NCI-H2029 (cell line): ENCODE measurements at places on chromosomes 2 and 18.

DNA sequence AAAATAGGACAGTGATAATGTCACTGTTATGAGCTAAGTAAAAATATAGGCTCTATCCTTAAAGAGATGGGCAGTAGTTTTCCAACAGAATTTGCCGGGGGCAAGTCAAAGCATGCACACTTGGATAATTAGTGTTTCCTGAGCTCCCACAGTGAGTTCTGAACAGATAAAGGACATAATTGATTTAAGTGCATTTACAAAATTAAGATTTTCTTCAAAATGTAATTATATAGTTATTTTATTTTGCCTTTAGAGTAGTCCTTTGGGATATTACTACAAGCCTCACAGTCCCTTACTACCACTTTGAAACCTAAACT, 107.6 kb downstream of the RAPGEF4 start:
- DNase-seq = no peak

DNA sequence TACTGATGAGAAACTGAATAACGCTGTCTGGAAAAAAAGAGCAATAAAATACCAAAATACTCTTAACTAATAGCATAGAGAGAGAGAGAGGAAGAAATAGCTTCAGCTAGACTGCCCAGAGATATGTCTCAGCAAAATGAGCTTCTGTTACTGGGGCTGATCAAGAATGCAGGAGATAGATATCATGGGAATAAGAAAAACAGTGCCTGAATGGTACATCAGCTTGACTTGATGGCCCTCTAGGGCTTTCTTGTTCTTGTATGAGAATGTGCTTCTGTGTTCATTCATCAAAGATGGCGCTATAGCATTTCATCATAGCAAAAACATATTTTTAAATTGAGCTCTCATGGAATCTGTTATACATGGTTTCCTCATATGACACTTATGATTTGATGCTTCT, 151.2 kb downstream of the CALCRL start:
- no peak for DNase-seq

DNA sequence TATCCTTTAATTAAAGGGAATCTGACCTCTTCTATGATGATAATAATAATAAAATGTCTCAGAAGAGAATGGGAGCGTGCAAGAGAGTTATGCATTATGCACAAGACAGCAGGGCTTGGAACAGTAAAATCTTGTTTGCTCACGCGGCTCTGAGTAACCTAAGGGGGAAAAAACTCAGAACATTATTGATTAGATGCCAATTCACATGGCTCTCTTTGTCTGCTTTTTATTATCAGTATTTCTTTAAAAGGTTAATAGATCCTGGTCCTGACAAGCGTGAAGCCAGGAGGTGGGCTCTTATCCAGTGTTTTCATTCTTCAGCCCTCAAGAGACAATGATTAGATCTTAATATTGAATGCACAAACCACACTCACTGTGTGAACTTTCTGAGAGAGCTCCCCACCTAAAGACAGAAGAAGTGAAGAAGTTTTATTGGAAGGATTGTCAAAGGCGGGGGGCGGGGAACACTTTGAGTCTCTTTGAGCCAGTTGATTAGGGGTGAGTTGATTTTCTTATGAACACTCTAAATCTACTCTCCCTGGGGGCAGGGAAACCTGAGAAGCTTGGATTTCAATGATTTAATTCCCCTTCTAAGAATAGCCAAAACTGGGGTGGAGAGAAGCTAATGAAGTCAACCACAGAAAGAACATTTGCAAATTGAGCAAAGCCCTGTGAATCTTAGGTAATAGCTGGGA, 127.5 kb upstream of the CTAGE1 start:
- DNase-seq = no peak

DNA sequence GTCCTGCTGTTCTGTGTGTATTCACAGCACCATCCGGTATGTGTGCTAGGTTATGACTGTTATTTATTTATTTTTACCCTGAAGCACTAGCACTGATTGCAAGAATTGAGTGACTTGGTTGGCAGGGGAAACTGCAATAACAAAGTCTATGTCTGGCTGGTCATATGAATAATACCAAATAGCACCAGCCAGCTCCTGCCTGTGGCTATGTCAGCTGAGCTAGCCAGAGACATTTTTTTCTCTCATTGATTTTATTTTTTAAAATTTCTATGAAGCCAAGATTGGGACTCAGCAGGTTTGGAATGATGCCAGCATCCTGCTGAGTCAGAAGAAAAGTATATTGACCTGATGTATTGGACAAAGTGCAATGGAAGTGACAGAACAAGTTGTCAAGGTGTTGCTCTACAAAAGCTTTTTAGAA, 188.5 kb upstream of the CDH2 start:
- DNase-seq = no peak

DNA sequence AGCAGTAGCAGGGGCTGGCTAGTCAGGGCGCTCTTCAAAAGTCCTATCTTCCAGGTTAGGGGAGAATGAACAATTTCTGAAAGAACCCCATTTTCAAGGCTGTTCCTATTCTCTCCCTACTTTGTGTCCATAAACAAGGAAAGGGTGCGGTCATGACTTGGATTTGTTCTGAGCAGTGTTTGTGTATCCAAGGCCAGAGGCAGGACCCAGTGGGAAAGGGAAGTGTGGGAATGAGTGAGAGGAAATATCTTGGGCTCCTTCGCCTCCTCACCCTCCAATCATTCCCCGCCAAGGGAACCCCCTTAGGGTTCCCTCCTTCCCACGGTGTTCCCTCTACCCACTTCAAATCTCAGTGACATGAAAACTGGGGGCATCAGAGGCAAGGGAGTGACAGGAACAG, 25.5 kb upstream of the SPTBN1 start:
- no peak for DNase-seq

- peak; percentile 1 for DNase-seq
These were observed 79.0 kb downstream of the SLC66A3 start for GRCh38 chr2:11234309-11234708.

GRCh38 chr2:166091439-166091838, 36.4 kb downstream of the SCN1A start:
- DNase-seq = no peak

- DNase-seq = no peak
These were observed 41.9 kb upstream of the SCN9A start for GRCh38 chr2:166417669-166418068.

DNA sequence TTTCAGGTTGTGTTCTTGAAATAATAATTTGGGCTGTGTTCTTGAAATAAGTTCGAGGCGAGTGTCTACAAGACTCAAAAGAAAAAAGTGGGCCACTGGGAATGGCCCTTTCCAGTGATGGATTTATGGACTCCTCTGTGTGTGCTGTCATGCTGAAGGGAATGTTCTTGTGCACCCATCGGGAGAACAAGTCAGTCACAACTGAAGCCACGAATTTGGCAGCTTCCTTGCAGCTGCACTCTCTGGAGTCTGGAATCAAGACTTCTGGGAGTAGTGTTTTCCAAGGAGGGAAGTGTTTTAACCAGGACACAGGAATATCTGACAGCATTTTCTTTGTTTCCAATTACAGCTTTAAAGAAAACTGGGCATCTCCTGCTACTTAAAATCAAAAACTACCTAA, 620 bp downstream of the SLC14A1 start:
- no peak for DNase-seq

GRCh38 chr2:51880153-51880552, 848.2 kb upstream of the NRXN1 start:
- no peak for DNase-seq

DNA sequence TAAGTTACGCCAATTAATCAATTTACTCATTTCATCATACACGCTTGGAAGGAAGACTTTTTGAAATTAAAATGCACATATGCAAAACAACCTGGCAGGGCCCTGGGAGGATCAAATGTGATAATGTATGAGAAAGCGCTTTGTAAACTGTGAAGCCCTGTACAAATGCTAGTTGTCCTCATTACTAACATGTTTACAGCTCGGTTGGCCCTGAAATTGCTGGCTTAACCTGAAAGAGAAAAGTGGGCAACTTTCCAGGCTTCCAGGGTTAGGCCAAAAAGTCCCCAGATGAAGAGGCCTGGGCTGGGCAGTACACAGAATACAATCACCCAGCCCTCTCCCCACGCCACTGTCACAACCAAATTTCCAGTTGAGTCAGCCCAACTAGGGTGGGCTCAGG, 60.2 kb downstream of the DNMT3A start:
- no peak for DNase-seq

GRCh38 chr2:221562226-221562625, 9.9 kb downstream of the EPHA4 start:
- DNase-seq = no peak

DNA sequence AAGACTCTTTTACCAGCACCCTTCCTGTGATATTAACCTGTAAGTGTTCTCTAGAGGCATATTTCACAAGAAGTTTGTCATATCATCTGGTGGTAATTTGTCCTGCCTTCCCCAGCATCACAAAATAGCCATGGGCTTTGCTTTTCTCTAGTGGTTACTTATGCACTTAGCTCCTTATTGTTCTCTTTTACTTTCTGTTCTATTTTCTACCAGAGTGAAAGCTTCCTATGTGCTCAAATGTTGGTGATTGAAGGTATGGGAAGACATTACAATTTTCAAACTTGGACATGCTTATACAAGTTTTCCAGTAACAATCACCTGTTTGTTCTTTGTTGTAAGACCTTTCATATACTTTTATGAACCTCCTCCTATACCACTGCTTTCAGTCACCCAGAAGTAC, 87.0 kb upstream of the KCNH7 start:
- no peak for DNase-seq

DNA sequence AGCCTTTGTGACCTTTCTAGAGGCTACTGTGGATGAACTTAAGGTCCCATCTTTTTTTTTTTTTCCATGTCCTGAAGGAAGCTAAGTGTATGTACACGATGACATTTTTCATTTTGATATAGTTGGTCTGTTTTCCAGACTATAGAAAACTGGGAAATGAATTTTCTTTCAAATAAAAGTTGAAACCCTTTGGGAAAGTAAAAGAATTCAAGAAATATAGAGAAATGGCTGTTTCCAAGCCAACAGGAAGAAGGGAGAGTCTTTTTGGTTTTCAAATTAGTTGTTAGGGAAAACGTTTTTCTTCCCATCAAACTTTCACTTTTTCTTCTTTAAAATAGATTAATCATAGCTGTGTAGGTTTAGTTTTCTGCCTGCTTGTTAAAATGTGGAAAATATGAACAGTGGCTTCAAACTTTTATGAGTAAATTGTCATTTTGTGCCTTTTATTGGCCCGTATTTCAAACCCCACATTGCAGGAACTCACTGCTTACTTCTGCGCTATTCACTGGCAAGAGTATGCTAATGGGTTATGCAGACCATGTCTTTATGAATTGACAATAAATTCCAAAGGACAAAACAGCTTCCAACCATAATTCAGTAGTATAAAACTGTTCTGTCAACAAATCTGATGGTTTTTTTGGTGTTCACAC, 27.7 kb upstream of the LYPD1 start:
- DNase-seq = no peak

DNA sequence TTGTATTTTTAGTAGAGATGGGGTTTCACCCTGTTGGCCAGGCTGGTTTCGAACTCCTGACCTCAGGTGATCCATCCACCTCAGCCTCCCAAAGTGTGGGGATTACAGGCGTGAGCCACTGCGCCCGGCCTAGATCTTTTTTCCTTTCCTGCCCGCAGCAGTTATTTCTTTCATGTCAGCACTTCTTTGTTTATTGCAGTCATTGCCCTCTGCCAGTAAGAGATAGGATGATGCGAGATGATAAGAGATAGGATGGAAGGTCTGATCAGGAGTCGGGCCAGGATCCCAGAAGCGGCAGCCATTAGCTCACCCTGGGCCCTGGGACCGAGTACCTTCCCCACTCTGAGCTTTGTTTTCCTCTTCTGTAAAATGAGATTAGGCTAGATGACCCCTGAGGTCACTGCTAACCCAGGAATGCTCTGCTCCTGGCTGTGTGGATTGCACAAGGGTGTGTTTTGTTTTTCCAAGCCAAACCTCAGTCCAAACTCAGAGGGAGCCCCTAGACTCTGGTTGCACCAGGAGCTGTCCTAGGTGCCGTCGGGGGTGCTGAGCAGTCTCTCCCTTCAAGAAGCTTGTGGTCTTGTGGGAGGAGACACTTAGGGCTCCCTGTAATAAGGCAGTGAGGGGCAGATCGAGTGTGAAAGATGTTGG, 63.3 kb downstream of the LPIN1 start:
- no peak for DNase-seq

- no peak for DNase-seq
These were observed 6.1 kb downstream of the PPP4R1 start for GRCh38 chr18:9608298-9608697.

DNA sequence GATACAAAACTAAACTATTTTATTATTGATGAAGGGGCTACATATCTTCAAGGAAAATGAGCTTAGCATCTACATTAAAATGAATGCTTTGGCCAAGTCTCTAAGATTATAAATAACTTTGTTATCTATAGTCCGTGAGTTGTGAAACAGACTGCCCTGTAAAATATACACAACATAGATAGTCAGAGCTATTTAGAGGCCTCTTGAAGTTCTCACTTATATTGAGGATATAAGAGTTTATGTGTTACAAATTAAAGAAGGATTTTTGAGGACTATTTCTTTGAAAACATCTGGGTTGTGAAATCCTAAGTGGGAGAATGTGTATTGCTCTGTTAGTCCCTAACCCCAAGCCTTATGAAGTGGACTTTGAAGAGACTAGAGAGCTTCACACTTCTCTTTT, 292.0 kb upstream of the CDH2 start:
- no peak for DNase-seq

- DNase-seq = no peak
These were observed 34.5 kb downstream of the COL3A1 start for GRCh38 chr2:189008555-189009262.

GRCh38 chr18:54673936-54674335, 82.9 kb downstream of the DYNAP start:
- no peak for DNase-seq

GRCh38 chr18:56709463-56709862, 58.3 kb downstream of the WDR7 start:
- no peak for DNase-seq

- no peak for DNase-seq
These were observed 253.0 kb upstream of the ERBB4 start for GRCh38 chr2:212791569-212791968.

- DNase-seq = no peak
These were observed 26.2 kb downstream of the TRAF3IP1 start for GRCh38 chr2:238346544-238346943.

- no peak for DNase-seq
These were observed 372.4 kb upstream of the RND3 start for GRCh38 chr2:150859877-150860276.

GRCh38 chr2:233314180-233314925, 6.7 kb downstream of the SAG start:
- no peak for DNase-seq

- DNase-seq = peak; percentile 61
These were observed 21.6 kb upstream of the PDIA6 start for GRCh38 chr2:10834068-10834655.
